WTC11 (cell line): ENCODE measurements at places on chromosomes 1 and 21.
A peak's percentile ranks its signal among the peaks of the same experiment; 100 is the strongest.

DNA sequence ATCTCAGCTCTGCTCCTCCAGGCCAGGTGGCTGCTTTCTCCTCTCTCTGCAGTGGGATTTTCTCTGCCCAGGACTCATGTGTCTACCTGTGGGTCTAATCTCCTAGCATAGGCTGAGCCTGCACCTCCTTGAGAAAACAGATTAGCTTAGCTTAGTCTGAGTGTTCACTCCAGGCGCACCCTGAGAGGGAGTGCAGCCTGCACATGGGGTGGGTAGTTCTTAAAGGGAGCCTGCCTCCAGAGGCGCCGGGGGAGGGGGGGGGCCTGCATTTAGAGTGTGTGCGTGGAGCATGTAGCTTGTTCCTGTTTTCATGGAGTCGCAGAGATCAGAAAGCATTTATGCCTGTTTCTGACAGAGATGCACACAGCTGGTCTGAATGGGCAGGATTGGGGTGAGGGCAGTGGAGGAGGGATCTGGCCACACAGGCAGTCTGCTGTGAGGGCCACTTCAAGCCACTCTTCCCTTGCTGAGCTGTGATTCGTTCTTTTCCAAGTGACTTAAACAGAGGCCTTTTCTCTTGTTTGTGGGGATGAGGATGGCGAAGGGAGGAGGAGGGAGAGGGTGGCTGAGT lies 45.2 kb downstream of the GALNT2 start:
- no peak overlapping the region for H3K4me3 ChIP-seq
- peaks cover 10% of the 10 kb centered on the region for H3K36me3 ChIP-seq
- peak overlapping the region; percentile 32 for H3K27ac ChIP-seq
- no peak for DNase-seq
- peaks cover 60% of the 10 kb centered on the region for H3K4me1 ChIP-seq

DNA sequence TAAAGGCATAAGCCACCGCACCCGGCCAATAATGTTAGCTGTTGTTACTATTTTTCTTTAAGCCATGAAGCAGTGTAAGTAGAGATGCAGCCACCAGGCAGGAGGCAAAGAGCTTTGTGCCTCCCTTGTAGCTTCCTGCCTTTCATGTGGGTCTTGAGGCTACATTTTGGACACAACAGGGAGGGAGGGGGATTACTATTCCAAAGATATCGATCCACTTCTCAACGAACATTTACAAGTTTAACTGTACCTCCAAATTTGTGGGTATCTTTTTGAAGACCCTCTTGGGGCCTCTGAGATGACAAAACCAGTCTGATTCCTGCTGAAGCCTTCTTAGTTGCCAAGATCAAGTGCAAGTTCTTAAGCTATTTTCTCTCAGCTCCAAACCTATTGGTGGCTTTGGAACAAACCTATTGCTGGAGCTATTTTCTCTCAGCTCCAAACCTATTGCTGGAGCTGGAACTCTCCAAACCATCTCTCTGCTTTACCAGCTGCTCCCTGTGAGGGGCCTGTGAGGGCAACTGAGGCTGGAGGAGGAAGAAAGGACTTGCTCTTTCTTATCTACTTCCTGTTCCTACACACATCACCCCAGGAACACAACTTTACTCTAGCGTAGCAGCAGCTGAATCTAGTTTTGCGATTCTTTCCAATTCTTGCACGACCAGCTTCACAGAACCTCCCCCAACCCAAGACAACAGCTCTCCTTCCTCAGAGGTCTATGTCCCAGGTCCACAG lies 16.1 kb upstream of the RCAN3 start:
- no peak for DNase-seq
- H3K4me1 ChIP-seq: peaks cover 7% of the 10 kb centered on the region
- peaks cover 24% of the 10 kb centered on the region for H3K36me3 ChIP-seq
- no peak overlapping the region for H3K4me3 ChIP-seq

DNA sequence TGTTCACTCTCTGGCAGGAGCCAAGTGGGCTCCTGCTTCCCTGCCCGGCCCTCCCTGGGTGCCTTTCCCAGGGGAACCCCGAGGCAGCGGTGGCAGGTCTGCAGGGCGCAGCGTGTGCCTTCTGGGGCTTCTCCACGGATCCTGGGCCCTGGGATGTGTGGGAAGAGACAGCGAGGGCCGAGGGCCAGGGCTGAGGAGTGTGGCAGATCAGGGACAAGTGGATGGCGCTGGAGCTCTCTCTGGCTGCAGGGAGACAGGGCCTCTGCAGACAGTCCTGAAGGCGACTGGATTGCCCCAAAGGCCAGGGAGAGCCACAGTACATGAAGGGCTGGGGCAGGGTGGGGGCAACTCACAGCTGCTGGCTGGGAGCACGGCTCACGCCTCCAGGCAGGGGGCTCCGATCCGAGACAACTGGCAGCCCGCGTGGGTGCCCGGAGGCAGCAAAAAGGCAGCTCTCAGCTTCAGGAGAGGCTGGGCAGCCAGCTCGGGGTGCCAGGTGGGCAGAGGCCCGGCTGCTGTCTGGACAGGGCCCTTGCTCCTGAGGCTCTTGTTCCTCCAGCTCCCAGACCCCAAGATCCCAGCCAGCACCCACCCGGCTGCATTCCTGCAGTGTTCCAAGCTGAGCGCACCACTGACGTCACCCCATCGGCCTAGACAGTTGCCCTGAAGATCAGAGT lies 16.0 kb downstream of the MORN1 start:
- no peaks in the 10 kb centered on the region for H3K27me3 ChIP-seq
- no peak overlapping the region for H3K27ac ChIP-seq
- H3K4me1 ChIP-seq: no peaks in the 10 kb centered on the region
- no peak overlapping the region for H3K4me3 ChIP-seq
- DNase-seq: no peak

- peaks cover 3% of the 10 kb centered on the region; the same call in 1 of the 2 replicates for H3K27me3 ChIP-seq
- H3K4me3 ChIP-seq: no peak overlapping the region
- H3K4me1 ChIP-seq: peaks cover 28% of the 10 kb centered on the region
- no peak overlapping the region for H3K27ac ChIP-seq
- no peaks in the 10 kb centered on the region for H3K36me3 ChIP-seq
- DNase-seq: no peak
Measured at GRCh38 chr1:89754518-89754917, 66.3 kb upstream of the LRRC8D start.

DNA sequence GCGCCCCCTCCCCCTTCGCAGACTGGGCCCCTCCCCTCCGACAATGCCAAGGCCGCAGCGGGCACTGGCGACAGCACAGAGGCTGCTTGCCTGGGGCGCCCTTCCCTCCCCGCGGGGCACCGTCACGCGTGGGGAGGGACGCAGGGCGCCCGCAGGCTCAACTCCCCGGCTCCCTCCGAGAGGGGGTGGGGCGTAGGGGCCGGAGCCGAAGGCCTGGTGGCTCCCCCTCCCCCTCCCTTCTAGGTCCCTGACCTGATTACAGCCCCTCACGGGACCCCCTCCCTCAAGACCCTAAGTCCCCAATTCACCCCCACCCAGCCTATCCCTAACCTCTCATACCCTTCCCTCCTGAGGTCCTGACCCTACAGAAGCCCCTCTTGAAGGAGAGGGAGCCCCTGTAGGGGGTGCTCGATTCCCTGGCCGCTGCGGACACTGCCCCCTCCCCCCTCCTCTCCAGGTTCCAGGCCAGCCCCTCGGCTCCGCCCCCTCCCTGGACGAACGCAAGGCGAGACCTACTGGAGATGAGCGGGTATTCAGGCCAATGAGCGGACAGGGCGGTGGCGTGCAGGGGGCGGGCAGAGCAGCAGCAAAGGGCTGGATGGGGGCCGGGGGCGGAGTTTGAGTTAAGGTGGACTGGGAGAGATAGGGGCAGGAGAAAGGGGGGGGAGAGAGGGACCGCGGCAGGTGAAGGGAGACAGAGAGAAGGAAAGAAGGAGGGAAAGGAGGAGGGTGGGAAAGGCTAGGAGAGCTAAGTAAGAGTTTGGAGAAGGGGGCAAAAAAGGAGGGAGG lies 733 bp upstream of the ZBTB7B start:
- H3K36me3 ChIP-seq: no peaks in the 10 kb centered on the region
- no peaks in the 10 kb centered on the region; the same call in 1 of the 2 replicates for H3K27me3 ChIP-seq
- H3K27ac ChIP-seq: peak overlapping the region; percentile 57; the same call in 1 of the 2 replicates
- peak; percentile 100 for DNase-seq
- peaks cover 39% of the 10 kb centered on the region for H3K4me1 ChIP-seq

DNA sequence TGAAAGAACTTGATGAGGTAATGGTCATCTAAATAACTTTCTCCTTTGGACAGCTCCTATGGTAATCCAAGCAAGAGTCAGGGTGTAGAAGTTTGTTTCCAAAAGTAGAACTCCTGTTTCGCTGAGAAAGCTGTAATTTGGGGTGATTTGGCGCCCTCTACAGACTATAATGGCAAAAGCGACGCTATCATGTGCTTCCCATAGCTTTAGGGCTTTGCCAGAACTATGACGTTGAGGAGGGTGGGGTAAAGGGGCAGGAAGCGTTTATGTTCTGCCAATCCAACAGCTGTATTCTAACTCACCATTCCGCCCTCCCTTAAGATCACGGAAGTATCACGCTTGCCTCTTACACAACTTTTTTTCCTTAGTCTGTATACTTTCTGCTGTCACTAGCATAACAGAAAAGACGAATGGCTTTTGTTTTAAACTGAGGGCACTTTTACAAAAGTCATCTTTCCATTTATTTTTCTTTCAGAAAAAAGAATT lies at the start of gene FMO4:
FMO4 (plus strand) TSS at position 349 of the 486 bp plus-strand sequence. CDS start 5,643 bp downstream, outside the sequence.
- peaks cover 5% of the 10 kb centered on the region for H3K27me3 ChIP-seq
- DNase-seq: peak; percentile 77
- H3K27ac ChIP-seq: peak within 1 kb of the TSS; percentile 91

GRCh38 chr21:39379986-39380891 lies 31.4 kb upstream of the HMGN1 start:
- H3K36me3 ChIP-seq: peaks cover 3% of the 10 kb centered on the region; the same call in 1 of the 2 replicates
- peak; percentile 95 for DNase-seq
- H3K27me3 ChIP-seq: no peaks in the 10 kb centered on the region
- H3K4me3 ChIP-seq: peak overlapping the region; percentile 88
- peaks cover 24% of the 10 kb centered on the region for H3K4me1 ChIP-seq

DNA sequence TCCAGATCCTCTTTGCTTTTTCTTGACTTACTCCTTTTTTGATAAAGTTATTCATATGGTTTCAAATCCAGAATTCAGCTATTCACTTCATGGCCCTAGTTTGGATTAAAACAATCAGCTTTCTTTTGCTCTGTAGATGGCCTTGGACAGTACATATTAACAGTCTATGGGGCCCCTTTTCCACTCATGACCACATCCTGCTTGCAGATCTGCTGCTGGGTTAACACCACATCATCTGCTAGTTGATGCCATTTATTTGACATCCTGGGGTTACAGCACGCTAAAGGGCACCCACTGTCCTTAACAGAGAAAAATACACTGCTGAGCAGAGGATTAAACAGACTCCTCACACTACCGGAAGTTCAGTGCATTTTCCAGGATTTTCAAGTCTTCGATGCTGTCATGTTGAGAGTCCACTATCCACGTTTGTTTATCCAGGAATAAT lies 941 bp upstream of the IFI16 start:
- no peak for DNase-seq
- H3K4me1 ChIP-seq: peaks cover 56% of the 10 kb centered on the region
